ENCODE measurements at places on chromosomes 13 and 19.

- no peak for DNase-seq
Measured at GRCh38 chr19:18894254-18895037, 1.5 kb downstream of the CERS1 start.

GRCh38 chr19:14333101-14333871 lies 48.0 kb upstream of the ADGRE5 start:
- DNase-seq, result peak; percentile 45

GRCh38 chr19:47357788-47358680 lies 8.9 kb downstream of the DHX34 start:
- peak; percentile 32 for DNase-seq

DNA sequence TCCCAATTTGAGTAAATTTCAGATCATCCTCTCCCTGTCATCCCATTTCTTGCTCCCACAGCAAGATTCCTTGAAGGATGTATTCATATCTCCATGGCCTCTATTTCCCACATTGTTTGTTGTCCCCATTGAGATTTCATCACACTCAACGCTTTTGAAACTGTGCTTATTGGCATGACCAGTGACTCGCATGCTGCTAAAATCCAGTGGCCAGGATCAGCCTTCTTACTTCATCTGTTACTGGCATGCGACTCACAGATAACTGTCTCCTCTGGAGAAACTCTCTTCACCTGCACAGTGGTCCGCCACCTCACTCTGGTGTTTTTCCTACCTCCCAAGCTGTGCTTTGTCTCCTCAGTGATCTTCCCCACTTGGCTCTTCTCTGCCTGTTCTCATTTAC lies 95.8 kb downstream of the WASF3 start:
- DNase-seq, result no peak

- no peak for DNase-seq
Measured at GRCh38 chr13:113378825-113379224, 14.9 kb upstream of the GRTP1 start.

GRCh38 chr19:47110521-47111005 lies 3.0 kb downstream of the ZC3H4 start:
- DNase-seq, result peak; percentile 60

DNA sequence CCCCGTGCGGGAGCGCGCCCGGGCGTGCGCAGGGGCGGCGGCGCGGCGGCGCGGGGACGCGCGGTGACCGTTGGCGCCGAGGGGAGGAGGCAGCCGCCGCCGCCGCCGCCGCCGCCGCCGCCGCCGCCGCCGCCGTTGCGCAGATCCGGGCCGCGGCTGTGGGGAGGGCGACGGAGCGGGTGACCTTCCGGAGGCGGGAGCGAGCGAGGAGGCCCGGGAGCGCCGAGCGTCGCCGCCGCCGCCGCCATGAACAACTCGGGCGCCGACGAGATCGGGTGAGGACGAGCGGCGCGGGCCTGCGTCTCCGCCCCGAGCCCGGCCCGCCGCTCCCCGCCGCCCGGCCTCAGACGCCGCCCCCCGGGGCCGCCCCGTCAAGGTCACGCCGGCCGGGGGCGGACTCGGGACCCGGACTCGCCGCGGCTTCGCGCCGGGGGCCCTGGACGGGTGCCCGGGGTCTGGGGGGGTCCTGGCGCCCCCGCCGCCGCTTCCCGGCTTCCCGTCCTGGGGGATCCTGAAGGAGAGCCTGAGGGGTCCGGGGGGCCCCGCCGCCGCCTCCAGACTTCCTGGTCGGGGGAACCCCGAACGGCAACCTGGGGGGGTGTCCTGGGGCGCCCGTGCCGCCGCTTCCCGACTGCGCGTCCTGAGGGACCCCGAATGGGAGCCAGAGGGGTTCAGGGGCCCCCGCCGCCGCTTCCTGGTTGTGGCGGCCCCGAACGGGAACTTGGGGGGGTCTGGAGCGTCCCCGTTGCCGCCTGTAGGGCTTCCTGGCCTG lies at the start of gene DAZAP1:
TSS of gene DAZAP1 (plus strand) at position 59 of the 772 bp plus-strand sequence. CDS start at position 247, 188 bp downstream.
- peak; percentile 52 for DNase-seq

GRCh38 chr13:94444826-94445225 lies 34.7 kb downstream of the DCT start:
- no peak for DNase-seq

DNA sequence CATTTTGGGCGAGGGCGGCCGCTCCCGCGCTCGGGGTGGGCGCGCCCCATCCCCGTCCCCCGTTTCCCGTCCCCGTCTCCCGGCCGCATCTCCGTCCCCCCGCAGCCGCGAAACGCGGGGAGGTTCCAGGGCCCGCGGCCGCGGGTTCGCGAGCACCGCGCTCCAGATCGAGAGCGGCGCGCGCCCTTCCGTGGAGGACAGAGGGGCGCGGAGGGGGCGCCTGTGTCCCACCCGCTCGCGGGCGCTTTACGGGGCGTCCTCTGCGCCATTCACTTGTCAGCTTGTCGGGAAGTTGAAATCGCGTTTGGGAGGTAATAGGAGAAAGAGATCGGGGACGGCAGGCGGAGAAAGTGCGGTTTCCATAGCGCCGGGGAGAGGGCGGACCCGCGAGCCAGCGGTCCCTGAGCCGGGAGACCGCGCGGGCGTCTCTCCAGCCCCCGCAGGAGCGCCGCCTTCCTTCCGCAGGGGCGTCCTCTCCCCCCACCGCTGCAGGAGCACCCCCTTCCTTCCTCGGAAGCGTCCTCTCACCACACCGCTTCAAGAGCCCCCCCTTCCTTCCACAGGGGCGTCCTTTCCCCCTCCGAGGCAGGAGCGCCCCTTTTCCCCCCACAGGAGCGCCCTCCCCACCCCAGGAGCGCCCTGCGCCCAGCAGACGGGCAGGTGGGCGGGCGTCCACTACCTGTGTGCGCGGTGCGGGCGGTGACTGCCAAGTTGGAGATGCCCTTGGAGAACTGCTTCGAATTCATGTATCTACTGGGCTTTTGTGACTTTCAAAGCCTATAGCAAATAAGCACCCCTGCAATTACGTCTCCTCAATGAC lies 962 bp upstream of the IRS2 start:
- DNase-seq, result peak; percentile 50

DNA sequence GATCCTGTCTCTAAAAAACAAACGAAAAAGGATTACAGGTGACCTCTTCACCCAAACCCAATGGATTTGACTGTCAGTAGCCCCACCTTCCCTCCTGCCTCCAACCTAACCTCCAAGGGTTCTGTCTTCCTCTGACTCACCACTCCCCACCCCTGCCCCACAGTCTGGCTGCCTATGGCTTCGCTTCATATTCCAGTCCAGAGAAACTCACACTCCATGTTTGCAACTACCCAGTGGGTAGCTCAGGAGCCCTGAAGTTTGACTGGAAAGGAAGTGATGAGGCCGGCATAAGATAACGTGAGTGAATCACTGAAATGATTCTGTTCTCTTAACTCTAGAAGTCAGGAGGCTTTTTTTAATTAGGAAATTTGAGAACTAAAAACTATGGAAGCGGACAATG lies 303.9 kb downstream of the FOXO1 start:
- DNase-seq, result no peak

DNA sequence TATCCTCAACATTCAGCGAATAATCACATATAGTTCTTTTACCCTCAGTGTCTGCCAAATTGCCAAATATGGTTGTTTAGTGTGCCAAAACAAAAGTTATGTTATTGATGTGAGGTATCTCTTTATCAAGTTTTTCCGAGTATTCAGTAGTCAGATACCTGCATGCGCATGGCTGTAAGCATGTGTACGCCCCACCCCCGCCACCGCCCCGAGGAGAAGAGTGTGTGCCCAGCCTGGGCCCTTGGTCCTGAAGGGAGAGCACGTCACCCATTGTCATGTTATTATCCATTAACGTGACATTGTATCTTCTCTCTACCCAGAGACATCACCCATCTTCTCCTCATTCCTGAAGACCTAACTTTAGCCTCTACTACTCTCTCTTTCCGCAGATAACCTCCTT lies 147.0 kb downstream of the SHISA2 start:
- DNase-seq, result no peak

GRCh38 chr19:262125-262524 lies 29.1 kb downstream of the PLPP2 start:
- no peak for DNase-seq

- DNase-seq, result no peak
Measured at GRCh38 chr19:42366673-42367072, 23.4 kb downstream of the CNFN start.

DNA sequence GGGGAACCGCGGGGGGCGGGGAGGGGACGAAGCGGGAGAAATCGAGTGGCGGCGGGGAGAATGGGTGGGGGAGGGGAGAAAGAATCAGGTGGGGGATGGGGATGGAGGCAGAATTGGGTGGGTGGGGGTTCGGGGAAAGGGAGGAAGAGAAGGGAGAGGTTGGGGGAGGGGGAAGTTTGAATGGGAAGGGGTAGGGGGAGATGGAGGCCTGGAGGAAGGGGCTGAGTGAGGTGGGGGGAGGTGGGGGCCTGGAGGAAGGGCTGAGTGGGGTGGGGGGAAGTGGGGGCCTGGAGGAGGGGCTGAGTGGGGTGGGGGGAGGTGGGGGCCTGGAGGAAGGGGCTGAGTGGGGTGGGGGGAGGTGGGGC lies 403 bp upstream of the ADAMTS10 start:
- no peak for DNase-seq

GRCh38 chr19:3821857-3822364 lies 35.7 kb upstream of the MATK start:
- DNase-seq, result peak; percentile 98

- DNase-seq, result no peak
Measured at GRCh38 chr13:83975655-83976165, 93.4 kb upstream of the SLITRK1 start.
